ENCODE measurements at places on chromosomes 2 and 18. TPM values are rescaled to one million over a fixed set of nuclear protein-coding genes. Genes with fewer than 3 reads are reported as not detected.

ANO7 gene
- 0.45 TPM for total RNA-seq

IL1B gene
- total RNA-seq: not detected

GKN1 gene
- total RNA-seq: not detected

FKBP1B gene
- total RNA-seq: 0.43 TPM

SULT1C2 gene
- total RNA-seq: not detected

RFTN2 gene
- not detected for total RNA-seq

FBXO48 gene
- total RNA-seq: 2.4 TPM

All from activated naive CD4-positive, alpha-beta T cell treated with anti-CD3 and anti-CD28 coated beads, Interleukin-2, amount 10 ng/mL, durations not matched to agents 5 hours and 36 hours (primary cell).